Stimulated activated CD4-positive, alpha-beta T cell treated with anti-CD3 and anti-CD28 coated beads, TNF-alpha, amount 100 ng/mL, for 24 hours (primary cell): ENCODE measurements at places on chromosomes 4 and X.

DNA sequence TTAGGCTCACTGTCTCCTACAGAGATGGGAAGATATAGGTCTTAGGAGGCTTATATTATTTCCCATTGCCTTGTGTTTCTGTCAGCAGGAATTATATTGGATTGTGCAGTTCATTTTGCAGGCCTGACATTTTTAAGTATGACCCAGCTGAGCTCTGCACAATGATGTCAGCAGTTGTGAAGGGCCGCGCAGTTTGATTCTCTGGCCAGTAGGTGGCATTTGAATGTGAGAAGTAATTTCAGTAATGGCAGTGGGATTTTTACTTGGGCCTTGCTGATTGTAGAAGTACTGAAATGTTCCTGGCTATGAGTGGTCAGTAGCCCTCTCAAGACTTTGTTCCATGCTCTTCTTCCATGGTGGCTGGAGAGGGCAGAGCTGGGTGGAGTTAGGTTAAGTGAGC lies 247.2 kb upstream of the MTMR8 start:
- no peak for DNase-seq

DNA sequence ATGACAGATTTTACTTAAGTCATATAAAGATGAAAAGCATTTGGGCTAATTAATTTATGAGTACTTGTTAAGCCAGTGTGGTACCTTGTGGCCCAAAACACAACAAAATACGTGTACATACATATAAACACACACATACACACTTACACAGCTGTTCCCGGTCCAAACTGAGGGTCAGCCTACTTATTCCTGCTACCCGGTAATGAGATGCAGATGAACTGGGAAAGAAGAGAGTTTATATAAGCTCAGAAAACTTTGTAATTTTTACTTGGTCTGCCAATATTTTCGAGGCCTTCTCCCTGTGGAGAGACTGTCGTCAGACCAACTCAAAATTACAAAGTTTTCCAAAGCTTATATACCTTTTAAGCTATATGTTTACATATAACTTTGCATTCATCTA lies 25.8 kb upstream of the PBDC1 start:
- no peak for DNase-seq

DNA sequence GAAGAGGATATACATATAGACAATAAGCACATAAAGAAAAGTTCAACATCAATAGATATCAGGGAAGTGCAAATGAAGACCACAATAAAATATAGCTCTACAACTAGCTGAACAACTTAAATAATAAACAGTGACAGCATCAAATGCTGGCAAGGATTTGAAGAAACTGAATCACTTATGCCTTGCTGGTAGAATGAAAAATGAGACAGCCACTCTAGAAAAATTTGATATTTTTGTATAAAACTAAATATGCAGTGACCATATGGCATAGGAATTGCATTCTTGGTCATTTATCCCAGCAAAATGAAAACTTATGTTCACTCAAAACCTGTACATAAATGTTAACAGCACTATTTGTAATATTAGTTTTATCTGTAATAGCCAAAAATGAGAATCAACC lies 1102.0 kb downstream of the C4orf33 start:
- no peak for DNase-seq

GRCh38 chr4:117357437-117357836 lies 272.1 kb upstream of the TRAM1L1 start:
- no peak for DNase-seq

DNA sequence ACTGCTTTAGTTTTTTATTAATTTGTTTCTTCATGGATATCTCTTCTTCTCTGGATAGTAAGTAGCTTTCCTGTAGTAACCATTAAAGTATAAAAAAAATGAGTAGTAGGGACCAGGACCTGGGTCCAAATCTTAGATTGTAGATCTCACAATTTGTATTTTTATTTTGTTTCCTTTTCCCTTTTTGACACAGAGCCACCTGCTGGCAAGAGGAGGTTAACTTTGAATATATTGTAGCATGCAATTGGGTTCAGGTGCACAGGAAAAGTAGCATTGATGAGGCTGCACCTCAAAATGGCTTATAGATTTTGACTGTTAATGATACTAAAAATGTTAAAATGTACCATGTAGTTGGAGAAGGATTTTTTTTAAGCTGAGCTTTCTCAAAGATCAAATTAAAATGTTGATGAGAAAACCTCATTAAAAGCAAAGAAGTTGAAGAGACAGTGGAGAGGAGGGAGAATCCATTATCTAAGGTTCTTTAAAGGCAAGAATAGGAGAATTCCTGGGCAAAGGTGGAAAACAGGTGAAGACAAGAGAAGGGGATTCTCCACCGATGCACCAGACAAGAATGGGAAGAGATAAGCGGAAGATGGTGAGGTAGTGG lies 48.3 kb upstream of the HPGDS start:
- DNase-seq = no peak

- no peak for DNase-seq
These were observed 210.2 kb upstream of the NPY2R start for GRCh38 chr4:154998284-154998683.

DNA sequence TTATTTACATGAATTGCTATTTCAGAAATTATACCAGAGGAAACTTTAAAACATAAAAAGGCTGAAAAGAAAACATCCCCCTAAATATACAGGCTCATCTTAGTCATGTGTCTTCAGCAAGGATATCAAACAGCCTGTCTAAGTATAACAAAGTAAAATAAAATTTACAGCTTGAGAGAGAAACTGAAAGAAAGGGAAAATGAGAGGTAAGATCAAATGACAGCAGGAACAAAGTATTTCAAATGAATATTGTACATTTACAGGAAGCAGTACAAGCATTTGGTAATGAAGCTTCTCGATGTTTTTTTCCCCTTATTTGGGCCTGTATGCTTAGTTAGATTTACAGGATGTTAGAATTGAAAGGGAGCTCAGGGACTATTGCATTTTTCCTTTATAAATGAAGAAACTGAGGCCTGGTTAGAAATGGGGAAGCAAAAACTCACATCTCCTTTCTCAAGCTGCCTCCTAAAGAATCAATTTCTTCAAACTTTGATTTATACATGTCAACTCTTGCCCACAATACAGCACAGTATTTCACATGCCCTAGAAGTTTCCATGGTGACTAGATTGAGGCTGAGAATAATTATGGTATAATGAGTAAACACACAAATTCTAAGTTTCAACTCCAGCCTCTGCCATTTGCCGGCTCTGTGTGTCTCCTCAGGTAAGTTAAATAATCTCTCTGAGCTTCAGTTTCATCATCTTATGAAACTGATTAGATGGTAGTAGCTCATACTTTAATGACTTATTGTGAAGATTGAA lies 29.3 kb downstream of the DAPP1 start:
- DNase-seq = no peak

GRCh38 chr4:55670695-55671094 lies 34.6 kb upstream of the NMU start:
- no peak for DNase-seq

GRCh38 chr4:653080-653821 lies 20.8 kb downstream of the ATP5ME start:
- no peak for DNase-seq

DNA sequence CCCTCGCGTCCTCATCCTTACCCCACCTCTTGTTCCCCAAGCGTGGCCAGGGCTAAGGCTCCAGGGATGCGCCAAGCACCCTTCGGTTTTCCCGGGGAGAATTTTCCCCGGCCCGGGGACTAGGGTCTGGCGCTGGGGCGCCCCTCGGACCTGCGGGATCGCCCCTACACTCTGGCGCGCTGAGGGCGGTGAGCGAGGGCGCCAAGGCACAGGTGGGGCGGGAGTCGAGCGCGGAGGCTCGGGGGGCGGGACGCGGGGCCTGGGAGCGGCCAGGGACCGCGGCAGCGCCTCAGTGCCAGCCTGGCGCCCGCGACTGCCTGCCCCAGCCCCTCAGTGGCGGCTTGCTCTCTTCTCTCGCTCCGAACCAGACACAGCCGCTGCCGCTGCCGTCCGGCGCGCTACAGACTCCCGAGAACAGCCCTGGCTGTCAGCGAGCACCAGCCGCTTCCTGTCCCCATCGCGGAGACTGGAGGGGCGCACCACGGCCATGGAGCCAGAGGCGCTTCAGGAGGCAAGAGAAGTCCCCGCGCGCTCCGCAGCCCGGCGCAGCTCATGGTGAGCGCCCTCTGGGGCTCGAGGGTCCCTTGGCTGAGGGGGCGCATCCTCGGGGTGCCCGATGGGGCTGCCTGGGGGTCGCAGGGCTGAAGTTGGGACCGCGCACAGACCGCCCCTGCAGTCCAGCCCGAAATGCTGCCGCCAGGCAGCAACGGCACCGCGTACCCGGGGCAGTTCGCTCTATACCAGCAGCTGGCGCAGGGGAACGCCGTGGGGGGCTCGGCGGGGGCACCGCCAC lies at the start of gene DRD5:
Gene DRD5, plus strand, starts transcription at position 292 of the 793 bp plus-strand sequence. Its CDS starts 396 bp downstream, at position 688.
- DNase-seq = no peak

- DNase-seq = no peak
These were observed 20.4 kb upstream of the TBC1D9 start for GRCh38 chr4:140776556-140776955.

DNA sequence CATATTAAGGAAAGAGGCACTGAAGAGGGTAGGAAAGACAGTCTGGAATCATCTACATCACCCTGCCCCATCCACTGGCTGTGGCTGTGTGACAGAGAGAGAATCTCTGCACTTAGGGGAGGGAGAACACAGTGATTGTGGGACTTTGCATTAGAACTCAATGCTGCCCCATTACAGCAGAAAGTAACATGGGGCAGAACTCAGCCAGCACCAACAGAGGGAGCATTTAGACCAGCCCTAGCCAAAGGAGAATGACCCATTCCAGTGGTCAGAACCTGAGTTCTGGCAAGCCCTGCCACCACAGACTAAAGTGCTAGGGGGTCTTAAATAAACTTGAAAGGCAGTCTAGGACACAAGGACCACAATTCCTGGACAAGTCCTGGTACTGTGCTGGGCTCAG lies 37.9 kb downstream of the ZNF330 start:
- no peak for DNase-seq

DNA sequence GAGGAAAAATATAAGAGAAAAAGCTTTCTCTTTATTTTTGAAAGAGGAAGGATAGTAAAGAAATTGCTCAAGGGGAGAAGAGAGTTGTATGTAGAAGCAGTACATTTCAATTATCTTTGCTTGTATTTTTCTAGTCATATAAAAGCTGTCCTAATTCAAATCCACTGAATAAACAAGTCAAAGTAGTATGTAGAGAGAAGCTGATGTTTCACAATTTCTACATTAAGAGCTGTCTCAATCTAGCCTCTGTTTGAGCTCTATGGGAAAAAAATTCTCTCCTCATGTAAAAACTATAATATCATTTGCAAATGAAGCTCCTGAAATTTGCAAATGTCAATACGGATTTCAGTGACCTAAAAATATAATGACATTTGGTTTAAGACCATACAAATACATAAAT lies 52.6 kb downstream of the CHM start:
- DNase-seq = no peak

- no peak for DNase-seq
These were observed 280.6 kb downstream of the PPP1R2C start for GRCh38 chrX:42497356-42497755.

DNA sequence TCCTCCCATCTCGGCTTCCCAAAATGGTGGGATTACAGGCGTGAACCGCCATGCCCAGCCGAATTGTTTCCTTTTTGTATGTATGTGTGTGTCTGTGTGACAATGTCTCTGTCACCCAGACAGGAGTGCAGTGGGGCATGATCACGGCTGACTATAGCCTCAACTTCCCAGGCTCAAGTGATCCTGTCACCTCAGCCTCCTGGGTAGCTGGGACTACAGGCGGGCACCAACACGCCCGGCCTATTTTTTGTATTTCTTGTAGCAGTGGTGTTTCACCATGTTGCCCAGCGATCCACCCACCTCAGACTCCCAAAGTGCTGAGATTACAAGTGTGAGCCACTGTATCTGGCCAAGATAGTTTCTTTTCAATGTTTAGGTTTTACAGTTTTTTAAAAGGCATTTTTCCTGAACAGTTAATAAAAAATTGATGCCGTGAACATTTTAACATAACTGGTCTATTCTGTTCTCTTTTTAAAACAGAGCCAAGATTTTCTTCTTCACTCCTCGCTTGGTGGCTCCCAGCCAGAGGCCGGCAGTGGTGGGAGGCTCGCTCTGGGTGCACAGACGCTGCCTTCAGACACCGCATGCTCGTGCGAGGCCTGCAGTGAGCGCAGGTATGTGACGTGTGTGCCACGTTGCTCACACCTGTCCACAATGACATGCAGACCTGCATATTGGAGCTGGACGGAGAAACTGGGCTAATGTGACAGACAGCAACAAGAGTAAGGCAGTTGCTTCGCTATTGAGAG lies 88.5 kb downstream of the FAM193A start:
- DNase-seq = no peak
